IMR-90 (cell line): ENCODE measurements at places on chromosomes 1 and 21. TPM values are rescaled to one million over a fixed set of nuclear protein-coding genes. Genes with fewer than 3 reads are reported as not detected.

GRCh38 chr1:75838079-75838478, 41.4 kb downstream of the MSH4 start:
- H3K27ac ChIP-seq = no peak overlapping the region
- no peak overlapping the region for H3K4me3 ChIP-seq
- no peaks in the 10 kb centered on the region for H3K27me3 ChIP-seq
- no peaks in the 10 kb centered on the region for H3K4me1 ChIP-seq
- no peaks in the 10 kb centered on the region for H3K36me3 ChIP-seq

DNA sequence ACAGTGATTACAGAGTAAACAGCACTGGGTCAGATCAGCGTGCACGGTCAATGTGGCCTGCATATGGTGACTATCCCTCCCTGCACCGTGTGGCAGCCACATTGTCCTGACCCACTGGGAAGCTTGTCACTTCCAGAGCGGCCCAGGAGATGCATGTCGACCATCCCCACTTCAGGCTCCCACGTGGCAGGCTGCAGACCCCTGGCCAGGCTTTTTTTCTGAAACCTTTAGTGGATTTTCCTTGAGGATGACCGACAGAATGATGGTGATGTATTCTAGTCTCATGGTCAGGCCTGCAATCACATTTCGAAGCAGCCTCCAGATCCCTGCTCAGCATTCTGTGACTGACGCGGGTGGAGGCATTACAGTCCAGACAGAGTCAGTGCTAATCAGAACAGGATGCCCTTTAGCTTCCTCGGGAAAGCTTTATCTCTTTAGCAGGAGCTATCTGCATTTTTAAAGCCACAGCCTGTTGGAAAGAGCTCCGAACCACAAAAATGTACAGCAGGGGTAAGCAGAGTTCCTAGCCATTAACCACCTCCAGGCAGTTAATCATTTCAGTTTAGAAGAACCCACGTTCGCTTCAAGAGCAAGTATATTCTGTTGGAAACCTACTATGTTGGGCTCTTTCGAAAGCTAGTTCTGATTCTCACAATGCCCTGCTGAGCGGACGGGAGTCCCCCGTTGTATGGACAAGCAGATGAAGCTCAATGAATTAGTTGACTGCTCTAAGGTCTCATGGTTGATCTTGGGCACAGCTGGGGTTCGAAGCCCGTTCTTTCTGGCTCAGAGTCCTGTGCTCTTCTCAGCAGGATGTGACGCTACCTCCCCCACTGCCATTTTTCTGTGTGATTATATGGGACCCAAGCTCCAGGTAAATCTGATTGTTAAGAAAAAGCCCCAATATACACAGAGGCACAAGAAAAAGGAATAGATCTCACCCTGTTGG, 56.5 kb downstream of the IRF2BP2 start:
- H3K27ac ChIP-seq = peak overlapping the region; percentile 51; the same call in 1 of the 2 replicates
- H3K4me1 ChIP-seq = peaks cover 10% of the 10 kb centered on the region
- no peaks in the 10 kb centered on the region for H3K27me3 ChIP-seq
- no peaks in the 10 kb centered on the region for H3K36me3 ChIP-seq

- H3K4me3 ChIP-seq = no peak overlapping the region
- no peaks in the 10 kb centered on the region for H3K27me3 ChIP-seq
- H3K27ac ChIP-seq = no peak overlapping the region
- no peak for DNase-seq
- no peaks in the 10 kb centered on the region for H3K36me3 ChIP-seq
Measured at GRCh38 chr1:174204697-174205308, 45.5 kb downstream of the RABGAP1L start.

GRCh38 chr1:33698361-33699035, 165.4 kb upstream of the HMGB4 start:
- no peak overlapping the region for H3K4me3 ChIP-seq
- H3K36me3 ChIP-seq = no peaks in the 10 kb centered on the region
- H3K4me1 ChIP-seq = no peaks in the 10 kb centered on the region
- DNase-seq = no peak

- H3K4me3 ChIP-seq = no peak overlapping the region
- no peaks in the 10 kb centered on the region for H3K36me3 ChIP-seq
- H3K27ac ChIP-seq = no peak overlapping the region
- no peak for DNase-seq
Measured at GRCh38 chr1:158819461-158820443, 11.4 kb upstream of the MNDA start.

- no peaks in the 10 kb centered on the region for H3K4me1 ChIP-seq
- 0 out of 2 replicates have a peak, but pooled peaks cover 1% of the 10 kb centered on the region for H3K27me3 ChIP-seq
- H3K36me3 ChIP-seq = no peaks in the 10 kb centered on the region
- DNase-seq = no peak
- H3K4me3 ChIP-seq = no peak overlapping the region
Measured at GRCh38 chr1:83761167-83762038, 237.5 kb downstream of the TTLL7 start.

- no peaks in the 10 kb centered on the region for H3K36me3 ChIP-seq
- peaks cover 42% of the 10 kb centered on the region for H3K27me3 ChIP-seq
- H3K4me3 ChIP-seq = no peak overlapping the region
- no peaks in the 10 kb centered on the region for H3K4me1 ChIP-seq
- H3K27ac ChIP-seq = no peak overlapping the region
Measured at GRCh38 chr21:42619166-42619565, 34.3 kb upstream of the PDE9A start.

GRCh38 chr21:19171585-19171984, 768.0 kb upstream of the TMPRSS15 start:
- H3K4me3 ChIP-seq = no peak overlapping the region
- no peaks in the 10 kb centered on the region for H3K36me3 ChIP-seq
- DNase-seq = no peak
- no peaks in the 10 kb centered on the region for H3K27me3 ChIP-seq

GRCh38 chr1:176450526-176450925, 12.4 kb upstream of the PAPPA2 start:
- no peak overlapping the region for H3K4me3 ChIP-seq
- no peaks in the 10 kb centered on the region for H3K4me1 ChIP-seq
- no peaks in the 10 kb centered on the region for H3K27me3 ChIP-seq
- H3K27ac ChIP-seq = no peak overlapping the region
- H3K36me3 ChIP-seq = no peaks in the 10 kb centered on the region

DNA sequence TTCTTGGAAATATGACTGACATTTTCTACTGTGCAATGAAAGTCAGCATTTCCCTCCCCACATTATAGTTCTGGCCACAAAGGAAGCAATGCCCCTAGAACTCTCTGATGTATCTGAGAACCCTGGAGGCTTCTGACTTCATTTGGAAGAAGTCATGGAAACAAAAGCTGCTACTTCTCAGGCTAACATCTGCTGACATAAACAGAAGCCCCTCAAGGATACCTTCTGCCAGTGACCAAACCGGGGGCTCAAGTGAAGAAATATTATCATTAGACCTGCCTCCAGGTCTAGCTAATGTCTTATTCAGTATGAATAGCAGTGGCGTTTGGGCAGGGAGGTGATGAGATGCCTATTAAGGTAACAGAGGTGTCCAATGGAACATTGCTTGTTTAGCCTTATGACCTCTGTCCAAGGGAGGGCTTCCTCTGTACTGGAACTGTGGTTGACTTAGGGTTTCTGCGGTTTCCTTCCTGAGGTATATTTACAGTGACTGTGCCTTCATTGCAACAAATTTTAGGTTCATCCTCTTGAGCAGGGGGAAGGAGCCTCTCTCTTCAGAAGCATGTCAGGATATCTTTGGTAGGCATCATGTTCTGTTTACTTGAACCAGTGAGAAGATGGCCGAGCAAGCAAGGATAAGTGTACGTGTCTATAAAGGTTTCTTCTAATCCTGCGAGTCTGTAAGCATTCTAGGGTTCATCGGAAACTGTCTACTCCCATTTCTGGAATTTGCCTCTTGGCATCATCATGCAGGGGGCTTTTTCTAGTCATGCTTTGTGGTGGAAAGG, 161.7 kb downstream of the PBX1 start:
- no peaks in the 10 kb centered on the region for H3K36me3 ChIP-seq
- H3K27me3 ChIP-seq = no peaks in the 10 kb centered on the region
- H3K4me1 ChIP-seq = peaks cover 29% of the 10 kb centered on the region
- H3K27ac ChIP-seq = no peak overlapping the region
- DNase-seq = no peak
- H3K4me3 ChIP-seq = no peak overlapping the region

DNA sequence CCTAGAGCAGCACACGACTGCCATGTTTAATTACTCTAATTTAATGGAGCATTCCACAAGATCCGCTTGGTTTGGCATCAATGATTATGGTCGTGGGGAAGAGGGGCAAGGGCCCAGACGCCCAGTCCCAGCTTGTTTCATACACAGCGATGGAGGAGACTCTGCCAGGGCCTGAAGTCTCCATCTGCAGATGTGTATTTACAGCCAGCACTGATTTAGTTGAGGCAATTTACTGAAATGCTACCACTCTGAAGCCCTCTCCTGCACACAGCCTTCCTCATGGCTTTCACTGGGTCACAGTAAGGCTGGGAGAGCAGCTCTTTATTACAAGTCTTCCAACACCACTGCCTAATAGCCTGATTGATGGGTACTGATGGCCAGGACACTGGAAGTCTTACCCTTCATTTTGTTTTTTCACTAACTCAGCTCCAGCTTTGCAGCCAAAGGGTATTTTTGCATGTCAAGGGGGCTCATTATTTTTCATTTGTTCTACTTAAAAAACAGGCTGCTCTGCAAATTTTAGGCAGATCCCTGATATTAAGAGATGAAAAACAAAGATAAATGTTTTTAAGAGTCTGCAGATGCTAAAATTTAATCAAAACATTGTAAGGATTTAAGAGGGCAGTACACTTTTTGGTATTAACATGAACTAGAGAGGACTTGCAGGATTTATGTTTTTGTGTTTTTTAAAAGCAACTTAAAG, 236.3 kb downstream of the SIPA1L2 start:
- no peak for DNase-seq
- H3K4me1 ChIP-seq = no peaks in the 10 kb centered on the region; the same call in 1 of the 2 replicates
- no peaks in the 10 kb centered on the region; the same call in 1 of the 2 replicates for H3K36me3 ChIP-seq
- H3K4me3 ChIP-seq = no peak overlapping the region
- H3K27ac ChIP-seq = no peak overlapping the region
- H3K27me3 ChIP-seq = no peaks in the 10 kb centered on the region

DNA sequence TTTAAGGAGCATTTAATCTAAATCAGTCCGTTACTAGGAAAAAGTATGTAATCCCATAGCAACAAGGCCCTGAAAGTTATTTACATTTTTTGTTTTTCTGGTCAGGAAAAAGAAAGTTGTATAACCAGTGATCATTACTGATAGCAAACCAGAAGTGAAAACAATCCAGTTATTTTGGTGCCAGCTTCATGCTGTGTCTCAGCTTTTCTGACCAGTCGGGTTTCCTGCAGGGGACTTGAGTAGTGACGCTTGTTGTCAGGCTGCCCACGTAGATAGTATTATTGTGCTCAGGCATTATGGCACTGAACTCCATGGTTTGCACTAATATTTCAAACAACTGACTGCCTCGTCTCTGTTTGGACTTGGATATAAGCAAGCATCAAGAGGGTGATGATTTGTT, 55.2 kb downstream of the SASS6 start:
- no peak overlapping the region for H3K27ac ChIP-seq
- peaks cover 29% of the 10 kb centered on the region for H3K36me3 ChIP-seq
- no peaks in the 10 kb centered on the region for H3K4me1 ChIP-seq
- DNase-seq = no peak
- H3K27me3 ChIP-seq = no peaks in the 10 kb centered on the region

DNA sequence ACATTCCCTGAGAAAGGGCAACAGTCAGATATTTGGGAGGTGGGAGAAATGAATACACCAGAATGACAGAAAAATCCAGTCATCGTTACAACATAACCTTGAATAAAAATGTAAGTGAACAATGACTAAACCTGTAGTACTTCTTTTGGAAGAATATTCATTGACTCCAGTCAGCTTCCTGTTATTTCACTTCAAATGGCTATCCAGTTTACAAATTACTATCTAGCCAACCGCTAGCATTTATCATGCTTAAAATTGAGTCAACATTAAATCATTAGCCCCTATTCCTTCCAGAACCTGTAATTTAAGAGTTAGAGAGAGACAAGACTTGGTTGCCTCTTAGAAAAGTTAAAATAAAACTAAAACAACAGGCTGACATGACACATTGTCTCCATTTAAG, 33.6 kb downstream of the WLS start:
- H3K27me3 ChIP-seq = no peaks in the 10 kb centered on the region
- peaks cover 18% of the 10 kb centered on the region for H3K4me1 ChIP-seq
- peak; percentile 63 for DNase-seq
- H3K36me3 ChIP-seq = peaks cover 4% of the 10 kb centered on the region
- H3K4me3 ChIP-seq = no peak overlapping the region

GRCh38 chr21:16176570-16176969, 446.8 kb downstream of the USP25 start:
- H3K4me3 ChIP-seq = no peak overlapping the region
- H3K27ac ChIP-seq = no peak overlapping the region
- H3K36me3 ChIP-seq = no peaks in the 10 kb centered on the region
- H3K27me3 ChIP-seq = no peaks in the 10 kb centered on the region

DNA sequence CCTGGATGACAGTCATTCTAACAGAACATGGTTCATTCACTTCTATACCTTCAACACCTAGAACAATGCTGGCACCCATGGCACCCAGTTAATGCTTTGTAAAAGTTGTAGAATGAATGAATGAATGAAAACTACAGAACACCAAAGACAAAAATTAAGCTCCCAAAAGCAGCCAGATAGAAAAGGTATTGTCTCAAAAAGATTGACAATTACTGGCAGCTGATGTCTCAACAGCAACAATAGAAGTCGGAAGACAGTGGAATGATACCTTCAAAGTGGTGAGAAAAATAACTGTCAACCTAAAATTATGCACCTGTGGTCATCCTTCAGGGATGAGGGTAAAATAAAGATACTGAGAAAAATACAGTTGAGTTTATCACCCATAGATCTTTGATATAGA, 4.9 kb upstream of the C1orf167 start:
- DNase-seq = no peak
- no peaks in the 10 kb centered on the region for H3K36me3 ChIP-seq
- no peak overlapping the region for H3K4me3 ChIP-seq
- H3K27ac ChIP-seq = no peak overlapping the region

- DNase-seq = no peak
- H3K27me3 ChIP-seq = peaks cover 37% of the 10 kb centered on the region
- H3K36me3 ChIP-seq = no peaks in the 10 kb centered on the region
- H3K27ac ChIP-seq = no peak overlapping the region
Measured at GRCh38 chr1:200963076-200963475, 60.4 kb downstream of the KIF21B start.

IGSF9 gene
- total RNA-seq = not detected in 2 replicates

CFHR5 gene
- not detected in 2 replicates for total RNA-seq

SH2D2A gene
- total RNA-seq = 0.28 TPM in 1 of 2 replicates, not detected in the other
